ENCODE measurements at places on chromosomes 12 and 14.
A peak's percentile ranks its signal among the peaks of the same experiment; 100 is the strongest.

DNA sequence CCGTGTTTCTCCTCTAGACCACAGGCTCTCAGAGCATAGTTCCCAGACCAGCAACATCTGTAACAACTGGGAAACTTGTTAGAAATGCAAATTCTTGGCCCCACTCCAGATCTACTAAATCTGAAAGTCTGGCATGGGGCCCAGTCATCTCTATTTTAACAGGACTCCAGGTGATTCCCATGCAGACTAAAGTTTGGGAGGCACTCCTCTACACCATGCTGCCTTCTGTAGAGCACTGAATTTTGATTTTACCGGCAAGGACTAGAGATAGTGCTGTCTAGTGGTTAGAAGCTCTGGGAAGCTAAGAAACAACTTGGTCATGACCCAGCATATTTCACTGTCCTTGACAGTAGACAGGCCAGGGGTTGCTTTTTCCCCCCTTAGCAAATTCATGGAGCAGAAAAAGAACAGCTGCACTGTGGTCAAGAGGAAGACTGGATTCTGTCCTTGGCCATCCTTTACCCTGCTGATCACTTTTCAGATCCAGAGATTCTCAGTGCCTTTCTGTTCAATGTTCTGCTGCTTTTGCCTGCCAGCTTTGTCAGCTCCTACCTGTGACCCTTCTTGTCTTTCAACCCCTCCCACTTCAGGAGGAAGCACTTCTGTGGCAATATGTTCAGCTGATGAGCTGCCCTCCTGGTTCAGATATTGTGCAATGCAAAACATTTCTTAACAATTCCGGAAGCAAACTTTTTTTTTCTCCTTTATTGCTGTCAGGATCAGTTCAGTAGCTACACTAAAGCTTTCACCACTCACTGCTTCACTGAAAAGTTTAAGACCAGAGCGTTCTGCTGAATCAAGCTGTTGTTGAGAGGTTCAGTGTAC lies 133.8 kb upstream of the NUDT4 start:
- DNase-seq = peak; percentile 74

- DNase-seq = no peak
Measured at GRCh38 chr12:108559748-108560147, 1.2 kb downstream of the SART3 start.

GRCh38 chr12:97211416-97211930 lies 251.1 kb upstream of the RMST start:
- no peak for DNase-seq

GRCh38 chr12:82486524-82487235 lies 128.4 kb downstream of the METTL25 start:
- DNase-seq = no peak

- DNase-seq = no peak
Measured at GRCh38 chr12:91781114-91781513, 364.5 kb downstream of the BTG1 start.

DNA sequence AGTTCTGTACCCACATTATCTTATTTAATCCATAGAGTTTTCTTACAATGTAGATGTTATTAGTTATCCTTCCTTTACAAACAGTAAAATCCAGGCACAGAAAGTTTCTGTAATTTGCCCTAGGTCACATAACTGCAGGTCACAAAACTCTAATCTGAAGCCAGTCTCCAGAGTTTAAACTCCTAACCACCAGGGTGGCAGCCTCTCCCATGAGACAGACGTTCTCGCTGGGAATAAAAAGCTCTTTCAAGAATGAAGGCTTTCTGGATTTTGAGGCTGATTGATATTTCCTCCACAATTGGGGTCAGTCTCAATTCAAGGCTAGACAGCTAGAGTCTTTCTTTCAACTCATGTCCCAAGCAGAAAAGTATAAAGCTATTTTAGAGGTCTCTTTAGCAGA lies 95.8 kb upstream of the PLEKHG7 start:
- DNase-seq = no peak

DNA sequence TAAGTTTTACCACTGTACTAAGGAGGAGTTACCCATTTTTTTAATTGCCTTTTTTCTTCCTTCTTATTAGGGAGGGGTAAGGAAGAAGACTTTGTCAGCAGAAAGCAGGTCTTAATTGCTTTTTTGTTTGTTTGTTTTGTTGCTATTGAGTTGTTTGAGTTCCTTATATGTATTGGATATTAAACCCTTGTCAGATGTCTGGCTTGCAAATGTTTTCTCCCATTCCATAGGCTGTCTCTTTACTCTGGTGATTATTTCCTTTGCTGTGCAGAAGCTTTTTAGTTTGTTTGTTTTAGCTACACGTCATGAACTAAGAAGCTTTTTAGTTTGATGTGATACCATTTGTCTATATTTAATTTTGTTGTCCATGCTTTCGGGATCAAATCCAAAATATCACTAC lies 13.3 kb downstream of the SPIC start:
- DNase-seq = no peak

DNA sequence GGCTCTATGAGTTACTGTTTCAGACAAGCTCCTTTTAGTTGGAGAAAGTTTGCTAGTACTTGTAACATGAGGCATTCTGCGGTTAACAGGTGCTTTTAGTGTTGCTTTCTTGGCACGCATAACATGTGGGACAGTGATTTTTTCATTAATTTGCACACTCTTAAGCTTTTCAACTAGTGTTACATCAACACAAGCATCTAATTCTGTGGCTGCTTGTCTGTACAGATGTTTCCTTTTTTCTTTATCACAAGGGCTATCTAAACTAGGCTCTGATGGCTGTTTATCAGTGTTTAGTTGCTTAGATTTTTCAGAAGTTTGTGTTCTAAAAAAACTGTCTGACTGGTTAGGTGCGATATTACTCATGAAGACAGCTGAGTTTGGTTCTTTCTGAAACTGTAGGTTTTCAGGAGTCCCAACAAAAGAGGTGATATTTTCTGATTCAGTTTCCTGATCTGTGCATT lies 120.1 kb downstream of the RALGAPA1 start:
- DNase-seq = no peak

DNA sequence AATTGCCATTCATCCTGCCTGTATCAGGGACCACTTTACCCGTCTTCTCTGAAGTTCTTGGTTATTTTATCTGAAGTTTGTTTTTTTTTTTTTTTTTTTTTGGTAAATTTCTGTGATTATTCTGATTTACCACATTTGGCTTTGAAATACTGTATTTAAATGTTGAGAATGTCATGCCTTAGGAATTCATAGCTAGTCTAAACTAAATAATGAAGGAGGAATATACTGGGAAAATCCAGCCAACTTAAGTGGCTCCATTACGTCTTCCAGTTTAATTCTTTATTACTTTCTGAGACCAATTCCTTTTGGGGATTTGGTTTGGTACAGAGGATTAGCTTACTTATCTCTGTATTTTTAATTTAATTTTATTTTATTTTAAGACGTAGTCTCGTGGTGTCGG lies 60.3 kb upstream of the KCNMB4 start:
- no peak for DNase-seq

- DNase-seq = no peak
Measured at GRCh38 chr12:131540138-131540623, 170.7 kb upstream of the SFSWAP start.

- DNase-seq = no peak
Measured at GRCh38 chr14:64934338-64934929, 8.1 kb downstream of the GPX2 start.

- DNase-seq = no peak
Measured at GRCh38 chr14:38038171-38038570, 169.5 kb upstream of the SSTR1 start.

DNA sequence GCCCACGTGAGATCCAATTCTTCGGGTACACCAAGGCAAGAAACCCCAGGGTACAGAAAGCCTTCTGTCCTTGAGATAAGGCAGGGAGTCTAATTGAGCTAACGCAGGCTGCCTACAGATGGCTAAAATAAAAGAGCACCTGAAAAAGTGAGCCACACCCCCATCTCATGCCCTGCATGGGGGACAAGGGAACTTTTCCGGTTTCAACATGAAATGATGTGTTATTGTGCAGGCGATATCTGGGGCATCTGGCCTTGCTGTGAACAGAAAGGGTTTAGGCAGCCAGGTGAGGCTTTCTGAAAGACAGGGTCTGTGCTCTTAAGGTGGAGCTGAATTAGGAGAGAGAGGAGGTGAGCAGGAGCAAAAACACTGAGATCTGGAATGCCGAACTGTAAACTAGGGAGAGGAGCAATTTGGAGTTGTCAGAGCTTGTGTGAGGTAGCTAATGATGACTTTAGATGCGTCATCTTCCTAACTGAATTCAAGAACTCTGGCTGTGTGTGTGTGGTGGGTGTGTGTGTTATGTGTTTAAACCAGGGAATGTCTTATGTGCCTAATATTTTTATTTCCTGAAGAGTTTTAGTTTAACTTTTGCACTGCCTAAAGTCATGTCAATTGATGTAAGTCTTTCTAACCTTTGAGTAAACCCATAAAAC lies 20.1 kb upstream of the LDHB start:
- DNase-seq = no peak
